GM12865 (cell line): ENCODE measurements at places on chromosomes 3 and 15.

DNA sequence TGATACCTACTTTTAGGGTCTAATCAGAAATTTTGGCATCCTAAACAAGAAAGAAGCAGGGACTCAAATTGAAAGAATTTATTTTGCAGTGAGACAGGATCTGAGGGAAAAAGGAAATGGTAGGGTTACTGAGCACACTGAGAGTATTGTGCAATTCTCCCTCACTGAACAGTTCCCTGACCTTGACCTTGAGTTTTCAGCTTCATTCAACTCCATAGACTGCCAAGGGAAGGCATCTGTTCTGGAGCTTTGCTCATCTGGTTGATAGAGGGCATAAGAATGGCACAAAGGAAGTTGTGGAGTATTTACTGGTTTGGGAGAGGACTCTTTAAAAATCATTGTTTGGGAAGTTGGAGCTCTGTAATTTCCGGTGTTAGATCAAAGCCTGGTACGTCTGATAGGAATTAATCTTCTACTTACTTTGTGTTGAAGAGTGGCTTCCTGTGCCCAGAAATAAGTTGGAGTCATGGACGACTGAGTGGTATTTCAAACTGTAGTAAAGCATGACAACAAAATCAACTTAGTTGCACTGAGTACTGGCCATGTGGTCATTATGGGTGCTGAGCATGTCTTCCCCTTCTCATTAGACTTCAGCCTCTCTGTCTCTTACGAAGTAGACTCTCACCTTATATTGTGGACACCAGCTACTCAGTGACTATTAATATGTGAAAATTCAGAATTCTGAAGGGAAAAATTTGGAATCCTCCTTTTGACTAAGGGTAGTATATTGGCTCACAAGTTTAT, 40.8 kb downstream of the CLDN1 start:
- DNase-seq: no peak

DNA sequence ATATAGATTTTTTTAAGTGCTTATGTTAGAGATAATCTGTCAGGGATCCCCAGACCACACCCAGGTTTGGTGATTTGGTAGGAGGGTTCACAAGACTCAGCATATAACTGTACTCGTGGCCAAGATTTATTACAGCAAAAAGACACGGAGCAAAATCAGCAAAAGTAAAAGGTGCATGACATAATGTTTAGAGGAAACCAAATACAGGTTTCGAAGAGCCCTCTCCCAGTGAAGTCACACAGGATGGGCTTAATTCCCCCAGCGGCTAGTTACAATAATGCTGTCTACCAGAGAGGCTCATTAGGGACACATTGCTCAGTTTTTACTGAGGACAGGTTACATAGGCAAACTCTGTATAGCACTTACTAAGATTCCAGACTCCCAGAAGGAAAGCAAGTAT, 36.5 kb downstream of the MYO5A start:
- DNase-seq: no peak

DNA sequence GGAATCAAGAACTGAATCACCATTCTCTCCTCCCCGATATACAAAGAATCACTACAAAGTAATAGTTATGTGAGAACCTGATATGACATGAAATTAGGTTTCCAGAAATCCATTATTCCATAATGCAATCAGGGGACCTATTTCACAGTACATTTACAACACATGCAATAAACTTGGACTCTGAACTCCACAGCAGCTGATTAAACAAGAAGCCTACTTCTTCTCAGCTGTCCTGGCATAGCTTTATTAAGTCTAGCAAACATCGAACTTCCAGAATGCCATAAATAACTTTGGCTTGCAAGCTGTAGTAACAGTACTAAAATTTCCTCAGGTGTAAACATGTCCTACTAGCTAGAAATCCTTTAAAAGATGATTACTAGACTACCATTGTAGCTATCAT, 17.8 kb downstream of the PDCD10 start:
- no peak for DNase-seq

DNA sequence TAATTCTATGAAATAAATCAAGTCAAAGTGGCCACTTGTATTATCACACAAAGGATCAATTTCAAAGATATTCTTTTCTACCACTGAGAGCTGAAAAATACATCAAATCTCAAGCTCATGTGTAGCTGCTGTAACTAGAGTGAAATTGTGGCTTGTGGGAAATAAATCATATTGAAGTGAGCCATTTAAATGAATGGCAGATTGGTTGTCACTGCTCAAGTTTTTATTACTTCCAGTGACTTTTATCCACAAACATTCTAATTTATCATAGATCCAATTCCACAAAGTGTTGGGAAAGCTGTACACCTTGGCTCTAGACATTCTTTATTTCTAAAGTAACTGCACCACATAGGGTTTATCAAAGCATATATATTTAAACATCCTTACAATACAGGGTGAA, 285.4 kb downstream of the CNTN3 start:
- DNase-seq: no peak

DNA sequence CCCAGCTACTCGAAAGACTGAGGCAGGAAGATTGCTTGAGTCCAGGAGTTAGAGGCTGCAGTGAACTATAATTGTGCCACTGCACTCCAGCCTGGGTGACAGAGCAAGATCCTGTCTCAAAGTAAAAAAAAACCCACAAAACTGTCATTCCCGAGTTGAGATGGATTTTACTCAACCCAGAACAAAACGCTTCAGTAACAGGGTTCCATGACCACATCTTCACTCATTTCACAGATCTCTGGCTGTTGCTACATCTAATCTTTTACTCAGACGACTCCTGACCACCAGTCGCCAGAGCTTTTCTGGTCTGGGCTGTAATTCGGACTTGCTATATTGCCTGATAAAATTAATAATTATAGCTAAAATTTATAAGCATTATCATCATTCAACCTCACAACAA, 2.4 kb downstream of the DRD3 start:
- no peak for DNase-seq

DNA sequence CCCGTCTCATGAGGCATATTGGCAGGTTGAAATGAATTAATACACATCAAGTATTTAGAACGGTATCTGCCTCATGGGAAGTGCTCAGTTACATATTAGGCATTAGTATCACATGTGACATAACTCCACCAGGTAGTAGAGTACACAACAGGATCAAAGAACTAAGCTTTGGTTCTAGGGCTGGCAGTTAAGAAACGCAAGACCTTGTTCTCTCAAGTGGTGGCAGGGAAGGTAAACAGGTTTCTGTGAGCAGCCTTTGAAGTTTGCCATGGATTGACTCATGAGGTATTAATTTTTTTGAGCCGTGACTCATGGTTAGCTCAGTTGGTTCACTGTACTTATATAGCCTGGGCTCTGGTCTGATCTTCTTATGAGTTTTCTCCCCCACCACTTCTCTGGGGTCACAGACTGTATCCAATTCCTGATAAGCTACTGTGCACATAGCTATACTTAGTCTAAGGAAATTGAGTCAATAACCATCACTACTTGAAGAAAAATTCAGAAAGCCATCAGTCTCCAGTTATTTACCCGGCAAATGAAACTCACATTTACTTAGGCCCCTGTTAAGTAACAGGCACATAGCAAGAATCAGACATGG, 155.6 kb upstream of the STT3B start:
- peak; percentile 27 for DNase-seq
